A172 (cell line): ENCODE measurements at places on chromosomes 5 and 9. TPM values are rescaled to one million over a fixed set of nuclear protein-coding genes. Genes with fewer than 3 reads are reported as not detected.
A peak's percentile ranks its signal among the peaks of the same experiment; 100 is the strongest.

GRCh38 chr9:37056046-37056920 is 22.2 kb upstream of the PAX5 start:
- no peak for DNase-seq

DNA sequence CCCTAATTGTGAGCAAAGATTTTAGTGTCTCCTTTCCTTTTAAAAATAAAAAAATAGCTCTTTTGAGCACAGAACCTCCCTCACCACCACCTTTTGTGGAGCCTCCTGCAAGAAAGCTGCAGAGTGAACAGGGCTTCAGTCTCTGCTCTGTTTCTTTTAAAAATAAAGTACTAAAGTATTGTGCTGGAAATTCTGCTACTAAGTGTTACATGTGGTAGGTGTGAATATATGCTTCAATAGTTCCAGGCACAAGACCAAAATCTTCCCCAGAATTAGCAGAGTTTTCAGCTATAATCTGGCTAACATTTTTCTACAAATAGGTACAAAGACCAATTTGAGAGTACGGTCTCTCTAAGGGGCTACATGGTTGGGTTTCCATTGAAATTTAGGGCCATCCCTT is 40.3 kb upstream of the NFIB start:
- no peak for DNase-seq

DNA sequence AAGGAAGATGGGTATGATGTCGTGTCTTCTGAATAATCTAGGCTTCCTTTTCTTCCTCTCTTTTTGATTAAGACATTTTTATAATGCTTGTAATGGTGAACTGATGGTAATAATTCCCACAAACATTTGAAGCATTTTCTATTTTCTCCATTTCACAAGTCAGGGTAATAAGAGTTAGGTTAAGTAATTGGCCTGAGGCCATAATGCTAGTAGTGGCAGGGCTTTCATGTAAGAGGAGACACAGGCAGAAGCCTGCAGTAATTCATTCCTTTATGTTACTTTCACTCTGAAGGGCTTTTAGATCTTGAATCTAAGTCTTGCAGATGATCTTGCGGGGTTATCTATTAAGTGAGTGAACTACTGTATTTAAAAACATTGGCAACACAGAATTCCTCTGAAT is 374.9 kb downstream of the MAT2B start:
- no peak for DNase-seq

- no peak for DNase-seq
These were observed 36.6 kb upstream of the GABRP start for GRCh38 chr5:170746961-170747340.

DNA sequence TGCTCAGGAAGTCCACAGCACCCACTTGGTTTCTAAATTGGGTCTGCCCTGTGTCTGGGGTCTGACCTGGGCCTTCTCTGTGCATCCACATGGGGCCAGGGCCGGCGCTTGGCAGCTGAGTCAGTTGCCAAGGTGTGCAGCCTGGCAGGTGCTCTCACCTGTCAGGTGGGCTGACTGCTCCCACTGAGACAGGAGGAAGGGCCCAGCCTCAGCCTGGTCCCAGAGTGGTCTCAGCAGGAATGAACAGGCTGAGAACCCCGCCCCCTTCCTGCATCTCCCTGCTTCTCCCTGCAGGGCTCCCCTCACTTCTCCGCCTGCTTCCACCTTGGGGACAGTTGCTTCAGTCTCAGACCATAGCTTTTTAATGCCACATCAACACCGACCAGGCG is 60.5 kb downstream of the BARX1 start:
- DNase-seq = no peak

DNA sequence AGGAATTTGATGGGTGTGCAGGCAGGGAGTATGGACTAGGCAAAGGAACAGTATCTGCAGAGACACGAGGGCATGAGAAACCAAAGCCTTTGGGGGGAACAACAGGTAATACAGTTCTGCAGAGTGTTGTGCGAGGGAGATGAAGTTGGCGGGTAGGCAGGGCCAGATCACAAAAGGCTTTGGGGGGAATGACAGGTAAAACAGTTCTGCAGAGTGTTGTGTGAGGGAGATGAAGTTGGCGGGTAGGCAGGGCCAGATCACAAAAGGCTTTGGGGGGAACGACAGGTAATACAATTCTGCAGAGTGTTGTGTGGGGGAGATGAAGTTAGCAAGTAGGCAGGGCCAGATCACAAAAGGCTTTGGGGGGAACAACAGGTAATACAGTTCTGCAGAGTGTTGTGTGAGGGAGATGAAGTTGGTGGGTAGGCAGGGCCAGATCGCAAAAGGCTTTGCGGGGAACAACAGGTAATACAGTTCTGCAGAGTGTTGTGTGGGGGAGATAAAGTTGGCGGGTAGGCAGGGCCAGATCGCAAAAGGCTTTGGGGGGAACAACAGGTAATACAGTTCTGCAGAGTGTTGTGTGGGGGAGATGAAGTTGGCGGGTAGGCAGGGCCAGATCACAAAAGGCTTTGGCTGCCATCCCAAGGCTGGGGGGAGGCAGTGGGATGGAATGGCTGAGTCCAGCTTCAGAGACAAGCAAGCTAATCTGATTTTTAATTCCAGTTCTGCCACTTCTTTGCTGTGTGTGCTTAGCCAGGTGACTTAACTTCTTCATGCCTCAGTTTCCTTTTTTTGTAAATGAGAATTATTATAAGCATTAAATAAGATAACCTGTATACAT is 33.0 kb downstream of the FRMPD1 start:
- no peak for DNase-seq

DNA sequence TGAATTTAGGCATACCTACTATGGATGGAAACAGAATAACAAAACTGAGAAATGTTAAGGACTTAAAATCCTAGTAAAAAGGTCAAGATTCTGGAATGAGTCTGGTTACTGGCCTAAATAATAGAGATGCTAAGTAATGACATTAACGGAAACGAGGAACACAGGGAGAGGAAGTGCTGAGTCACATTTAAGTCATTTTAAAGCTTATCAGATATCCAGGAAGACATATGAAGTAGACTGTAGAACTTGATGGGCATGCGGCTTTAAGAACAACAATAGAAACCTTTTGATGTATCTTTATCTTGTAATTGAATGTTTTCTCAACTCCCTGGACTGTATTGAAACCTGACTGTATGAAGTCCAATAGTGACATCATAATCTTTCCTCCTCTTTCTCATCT is 1251.4 kb upstream of the CDH6 start:
- peak; percentile 65 for DNase-seq

Gene TTC1
- 167 and 180 TPM in 2 replicates for total RNA-seq

Gene PCDHB7
- 5.2 and 6.9 TPM in 2 replicates for total RNA-seq

Gene MTREX
- total RNA-seq = 91.4 and 119 TPM in 2 replicates
